ENCODE measurements at places on chromosomes 12 and 14. TPM values are rescaled to one million over a fixed set of nuclear protein-coding genes. Genes with fewer than 3 reads are reported as not detected.

- no peak for DNase-seq
Observed at GRCh38 chr12:81216739-81217138, 138.9 kb downstream of the ACSS3 start.

DNA sequence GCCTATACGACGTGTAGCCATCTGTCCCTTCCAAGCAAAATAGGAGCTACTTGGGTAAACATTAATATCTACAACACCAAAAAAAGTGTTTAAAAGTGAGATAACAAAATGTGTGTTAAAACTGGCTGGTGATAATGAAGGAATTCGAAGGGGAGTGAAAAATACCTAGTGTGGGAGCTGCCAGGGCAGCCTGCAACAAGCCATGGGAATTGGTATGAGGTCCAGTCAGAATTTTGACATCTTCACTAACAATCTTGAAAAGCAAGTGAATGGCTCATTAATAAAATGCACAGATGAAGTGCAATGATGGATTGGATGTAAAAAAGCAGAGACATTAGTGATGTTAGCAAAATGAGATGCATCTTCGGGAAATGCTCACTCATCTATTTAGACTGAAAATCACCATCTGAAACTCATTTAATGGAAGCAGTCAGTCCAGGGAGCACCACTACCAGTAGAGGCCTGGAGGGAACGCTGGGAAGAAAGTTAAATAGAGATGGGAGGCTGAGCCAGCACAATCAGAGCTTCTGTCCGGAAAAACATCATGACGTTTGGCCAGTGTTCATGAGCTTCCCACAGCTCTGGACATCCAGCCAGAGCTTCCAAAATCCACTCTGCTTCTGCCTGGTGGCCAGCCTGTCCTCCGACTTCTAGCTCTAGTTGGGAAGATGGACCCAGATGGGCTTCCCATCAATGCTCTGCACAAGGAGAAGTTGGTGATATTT lies 405.0 kb upstream of the TMTC1 start:
- no peak for DNase-seq

DNA sequence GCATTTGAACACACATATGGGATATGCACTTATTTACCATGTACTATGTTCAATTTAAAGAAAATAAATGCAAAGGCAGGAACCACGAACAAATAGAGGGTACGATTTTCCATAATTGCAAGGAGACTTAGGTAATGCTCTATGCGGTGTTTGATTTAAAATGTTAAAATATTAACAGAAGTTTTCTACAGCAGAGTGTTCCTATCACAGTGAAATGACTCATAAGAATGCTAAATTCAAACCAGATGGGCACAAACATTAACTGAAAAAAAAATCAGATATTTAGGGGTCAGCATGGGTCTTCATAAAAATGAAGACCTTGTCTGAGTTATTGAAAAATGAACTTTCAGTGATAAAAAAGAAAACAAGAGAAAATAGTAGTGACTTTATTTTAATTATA lies 65.4 kb downstream of the LLPH start:
- no peak for DNase-seq

Gene EXOC3L4
- total RNA-seq = not detected

DNA sequence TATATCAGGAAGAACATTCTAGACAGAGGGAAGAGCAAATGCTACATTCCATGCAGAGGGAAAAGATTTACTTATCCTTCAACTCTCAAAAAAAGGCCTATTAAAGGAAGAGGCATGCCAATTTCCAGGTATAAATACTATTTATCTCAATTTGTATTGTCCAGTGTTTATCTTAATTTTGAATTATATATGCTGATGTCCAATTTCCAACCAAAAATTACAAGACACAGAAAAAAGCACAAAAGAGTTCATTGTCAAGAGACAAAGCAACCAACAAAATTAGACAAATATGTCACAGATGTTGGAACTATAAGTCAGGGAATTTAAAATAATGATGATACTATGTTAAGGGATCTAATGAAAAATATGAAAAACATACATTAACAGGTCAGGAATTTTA lies 286.6 kb upstream of the SFSWAP start:
- DNase-seq = no peak

- DNase-seq = no peak
Observed at GRCh38 chr12:103688376-103689063, 101.4 kb downstream of the STAB2 start.

DNA sequence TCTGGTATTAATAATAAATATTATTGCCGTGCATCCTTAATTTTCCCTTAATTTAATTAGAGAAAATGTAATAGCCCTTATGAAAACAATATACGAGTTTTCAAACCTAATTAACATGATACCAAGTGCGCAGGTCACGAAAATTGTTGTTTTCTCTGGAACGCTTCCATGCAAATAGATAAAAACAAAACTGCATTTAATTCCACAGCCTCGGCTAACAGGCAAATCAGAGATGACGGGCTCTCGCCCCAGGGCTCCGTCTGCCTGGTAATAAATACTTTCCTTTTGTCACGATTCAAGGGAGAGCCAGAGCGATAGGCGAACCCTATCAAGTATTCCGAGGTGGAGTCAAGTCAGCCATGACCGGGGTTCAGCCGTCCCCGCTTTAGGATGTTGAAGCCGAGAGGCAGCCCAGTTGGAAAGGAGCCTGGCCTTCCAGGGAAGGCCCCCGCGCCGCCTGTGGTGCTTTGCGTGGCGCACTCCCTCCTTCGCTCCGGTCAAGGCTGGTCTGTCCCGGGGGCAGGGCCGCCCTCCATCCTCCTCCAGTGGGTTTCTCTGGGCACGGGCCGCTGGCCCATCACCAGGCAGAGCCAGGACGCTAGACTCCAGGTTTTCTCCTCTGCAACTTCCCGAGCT lies 137.8 kb upstream of the GSC start:
- no peak for DNase-seq

GRCh38 chr14:20501346-20501745 lies 4.0 kb upstream of the RNASE10 start:
- no peak for DNase-seq
